ENCODE measurements at places on chromosomes 5 and 9.

DNA sequence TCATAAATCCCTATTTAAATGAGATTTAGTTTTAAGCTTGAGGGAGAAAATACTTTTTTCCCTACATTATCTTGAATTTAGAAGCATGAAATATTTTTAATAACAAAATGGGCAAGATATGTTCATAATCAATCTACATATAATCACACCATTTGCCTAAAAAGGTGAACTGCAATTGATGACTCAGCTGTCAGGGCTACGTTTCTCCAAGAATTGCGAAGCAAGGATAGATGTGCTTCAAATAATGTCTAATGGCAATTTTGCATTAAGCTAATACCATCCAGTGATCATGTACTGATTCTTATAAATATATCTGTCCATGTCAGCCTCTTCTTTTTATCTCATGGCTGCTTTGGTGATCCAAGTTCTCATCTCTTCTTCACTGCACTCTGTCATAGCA is 404.4 kb downstream of the MAN2A1 start:
- DNase-seq: no peak

- no peak for DNase-seq
These were observed 26.6 kb downstream of the NR5A1 start for GRCh38 chr9:124480621-124480981.

DNA sequence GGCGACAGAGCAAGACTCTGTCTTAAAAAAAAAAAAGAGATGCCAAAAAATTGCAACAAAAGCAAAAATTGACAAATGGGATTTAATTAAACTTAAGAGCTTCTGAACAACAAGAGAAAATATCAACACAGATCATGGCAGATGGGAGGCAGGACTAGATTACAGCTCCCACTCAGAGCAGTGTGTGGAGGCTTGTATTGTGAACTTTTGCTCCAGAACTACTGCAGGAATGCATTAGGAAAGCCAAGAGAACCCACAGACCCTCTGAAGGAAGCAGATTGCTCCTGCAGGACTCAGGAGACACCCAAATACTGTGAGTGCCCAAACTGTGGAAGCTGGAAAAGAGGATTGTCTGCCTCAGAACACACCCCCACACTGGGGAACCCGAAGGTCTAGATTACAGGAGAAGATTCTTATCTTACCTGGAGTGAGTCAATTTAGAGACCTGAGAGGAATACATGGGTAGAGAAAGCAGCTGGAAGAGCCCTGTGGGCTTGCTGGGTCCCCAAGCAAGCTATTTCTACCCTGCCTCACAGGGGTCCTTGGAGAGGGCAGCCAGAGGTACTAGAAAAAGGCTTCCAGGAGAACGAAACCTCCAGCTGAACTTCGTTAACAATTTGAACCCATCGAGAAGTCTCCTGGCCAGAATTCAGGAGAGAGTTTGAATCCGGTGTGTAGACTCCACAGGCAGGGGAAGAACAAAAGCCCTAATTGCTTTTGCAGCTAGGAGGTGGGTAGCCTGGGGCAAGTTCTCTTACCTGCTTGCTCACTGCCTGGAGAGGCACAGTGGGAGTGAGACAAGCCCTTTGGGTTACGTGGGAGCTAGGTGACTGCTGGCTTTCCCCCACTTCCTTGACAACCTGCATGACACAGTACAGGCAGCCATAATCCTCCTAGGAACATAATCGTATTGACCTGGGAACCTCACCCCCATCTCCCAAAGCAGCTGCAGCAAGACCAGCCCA is 593.4 kb upstream of the RGMB start:
- DNase-seq: no peak

DNA sequence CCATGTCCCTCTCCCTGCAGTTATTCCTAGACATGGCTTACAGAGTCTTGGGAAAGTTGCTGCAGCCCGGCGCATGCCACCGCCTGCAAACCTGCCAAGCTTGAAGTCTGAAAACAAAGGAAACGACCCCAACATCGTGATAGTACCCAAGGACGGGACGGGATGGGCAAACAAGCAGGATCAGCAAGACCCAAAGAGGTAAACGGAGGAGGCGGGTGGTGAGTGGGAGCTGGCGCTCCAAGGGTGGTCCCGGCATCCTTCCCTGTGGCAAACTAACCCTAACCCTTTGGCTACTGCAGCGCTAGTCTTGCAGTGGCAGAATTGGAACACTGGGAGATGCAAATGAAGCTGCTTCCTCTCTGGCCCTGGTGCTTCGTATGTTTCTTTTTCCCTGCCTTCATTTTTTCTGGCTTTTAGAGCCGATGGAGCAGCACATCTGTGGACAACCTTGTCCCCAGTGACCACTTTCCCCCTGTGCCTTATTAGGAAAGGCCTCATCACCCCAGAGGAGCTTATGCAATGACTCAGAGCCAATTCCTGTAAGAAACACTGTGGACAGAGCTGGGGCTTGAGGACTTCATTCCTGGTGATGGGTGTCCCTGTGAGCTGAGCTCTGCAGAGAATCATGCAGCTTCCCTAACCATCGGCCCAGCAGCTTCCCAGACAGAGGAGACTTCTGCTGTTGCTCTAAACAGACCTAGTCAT is 38.9 kb downstream of the PRRC2B start:
- no peak for DNase-seq

GRCh38 chr9:20262611-20263010 is 359.7 kb downstream of the MLLT3 start:
- no peak for DNase-seq

GRCh38 chr5:141940695-141941271 is 17.1 kb downstream of the DELE1 start:
- DNase-seq: no peak

GRCh38 chr5:181204826-181205760 is at the start of gene TRIM7:
Gene TRIM7 (minus strand): TSS chr5:181205196. CDS start chr5:181205110, 86 bp downstream.
- DNase-seq: no peak

DNA sequence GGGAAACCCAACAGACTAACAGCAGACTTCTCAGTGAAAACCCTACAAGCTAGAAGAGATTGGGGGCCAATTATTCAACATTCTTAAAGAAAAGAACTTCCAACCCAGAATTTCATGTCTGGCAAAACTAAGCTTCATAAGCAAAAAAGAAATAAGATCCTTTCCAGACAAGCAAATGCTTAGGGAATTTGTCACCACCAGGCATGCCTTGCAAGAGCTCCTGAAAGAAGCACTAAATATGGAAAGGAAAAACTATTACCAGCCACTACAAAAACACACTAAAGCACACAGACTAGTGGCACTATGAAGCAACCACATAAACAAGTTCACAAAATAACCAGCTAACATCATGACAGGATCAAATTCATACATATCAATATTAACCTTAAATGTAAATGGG is 131.1 kb downstream of the OR2K2 start:
- DNase-seq: no peak

GRCh38 chr9:96408409-96409280 is 9.5 kb downstream of the ZNF367 start:
- no peak for DNase-seq

DNA sequence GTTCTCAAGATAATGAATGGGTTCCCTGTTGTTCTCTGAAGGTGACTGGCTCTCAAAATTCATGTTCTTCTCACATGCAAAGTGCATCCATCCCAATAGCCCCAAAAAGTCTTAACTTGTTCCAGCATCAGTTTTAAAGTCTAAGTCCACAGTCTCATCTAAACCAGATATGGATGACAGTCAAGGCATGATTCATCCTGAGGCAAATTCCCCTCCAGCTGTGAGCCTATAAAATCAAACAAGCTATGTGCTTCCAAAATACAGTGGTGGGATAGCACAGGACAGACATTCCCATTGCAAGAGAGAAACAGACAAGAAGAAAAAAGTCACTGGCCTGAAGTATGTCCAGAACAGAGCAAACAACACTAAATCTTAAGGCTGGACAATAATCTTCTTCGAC is 25.4 kb downstream of the FBXO10 start:
- no peak for DNase-seq

GRCh38 chr5:98292496-98292895 is 481.0 kb upstream of the RGMB start:
- no peak for DNase-seq

GRCh38 chr5:10133830-10134229 is 115.9 kb downstream of the ATPSCKMT start:
- no peak for DNase-seq

GRCh38 chr9:129860653-129861446 is 25.6 kb downstream of the USP20 start:
- no peak for DNase-seq

- DNase-seq: no peak
These were observed 7.4 kb upstream of the CARD19 start for GRCh38 chr9:93088656-93089015.

DNA sequence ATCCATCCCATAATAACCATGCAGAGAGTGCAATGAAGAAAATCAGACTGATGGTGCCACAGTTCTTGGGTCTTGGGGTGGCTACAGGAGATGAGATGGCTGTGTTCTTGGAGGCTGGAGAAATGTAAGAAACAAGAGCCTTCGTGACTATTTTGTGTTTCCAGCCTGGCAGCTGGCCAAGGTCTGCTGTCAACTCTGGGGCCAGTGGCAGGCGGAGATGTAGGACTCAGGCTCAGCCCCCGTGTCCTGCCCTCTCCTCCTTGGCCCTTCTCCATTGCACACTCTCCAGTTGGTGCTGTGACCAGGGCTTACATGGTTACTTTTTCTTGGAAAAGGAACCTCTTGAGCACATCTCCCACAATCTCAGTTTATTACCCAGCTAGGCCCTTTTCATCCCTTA is 235.4 kb downstream of the DMRT2 start:
- no peak for DNase-seq

DNA sequence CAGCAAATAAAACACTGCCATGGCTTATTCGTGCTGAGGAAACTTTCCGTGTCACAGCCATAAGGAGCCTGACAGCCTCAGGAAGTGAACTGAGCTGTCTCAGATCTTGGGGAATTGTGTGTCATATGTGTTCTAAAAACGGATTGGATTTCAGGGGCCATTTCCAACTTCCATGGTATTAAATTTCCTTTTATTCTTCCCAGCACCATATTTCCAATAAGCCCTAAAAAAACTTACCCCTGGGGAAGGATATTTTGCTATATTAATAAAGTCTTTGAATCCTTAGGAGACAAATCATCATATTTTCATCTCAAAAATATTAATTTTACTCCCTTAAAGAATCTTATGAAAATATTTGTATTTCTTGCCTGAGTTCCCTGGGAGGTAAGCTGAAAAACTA is 93.9 kb downstream of the LHFPL2 start:
- DNase-seq: no peak

All from stimulated activated CD4-positive, alpha-beta T cell treated with anti-CD3 and anti-CD28 coated beads, Interleukin-4, amount 100 ng/mL, for 48 hours (primary cell).